Neural progenitor cell (in vitro differentiated cells): ENCODE measurements at places on chromosomes 6 and 20.
A peak's percentile ranks its signal among the peaks of the same experiment; 100 is the strongest.

- peak; percentile 78 for DNase-seq
These were observed at the start of gene FAXC for GRCh38 chr6:99349171-99350141. Gene FAXC (minus strand): TSS chr6:99349674. CDS start chr6:99349372, 302 bp downstream.

GRCh38 chr20:53336892-53337291 is 256.7 kb downstream of the ZNF217 start:
- no peak for DNase-seq

- no peak for DNase-seq
These were observed 963.3 kb downstream of the KIF16B start for GRCh38 chr20:15609921-15610320.

GRCh38 chr20:59829786-59830664 is 103.4 kb downstream of the SYCP2 start:
- no peak for DNase-seq

- DNase-seq = peak; percentile 82
These were observed 115.1 kb upstream of the ARID1B start for GRCh38 chr6:156662025-156662445.

GRCh38 chr20:63156221-63156671 is 59.7 kb downstream of the YTHDF1 start:
- DNase-seq = no peak

DNA sequence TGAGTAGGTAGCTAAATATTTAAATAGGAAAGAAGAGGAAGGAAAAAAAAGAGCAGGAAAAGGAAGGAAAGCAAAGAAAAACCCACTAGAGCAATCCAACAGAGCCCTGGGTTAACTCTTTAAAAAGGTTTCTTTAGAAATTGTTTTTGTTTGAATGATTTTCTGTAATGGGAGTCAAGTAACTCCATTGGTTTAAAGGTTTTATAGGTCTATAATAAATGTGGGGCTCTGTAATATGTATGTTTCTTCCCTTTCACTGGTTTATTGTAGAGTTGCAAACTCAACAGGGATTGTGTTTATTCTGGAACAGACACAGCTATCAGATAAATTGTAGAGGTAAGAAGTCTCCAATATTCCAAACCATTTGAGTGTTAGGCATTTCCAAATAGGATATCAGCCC is 10.9 kb downstream of the PLEKHG1 start:
- no peak for DNase-seq

DNA sequence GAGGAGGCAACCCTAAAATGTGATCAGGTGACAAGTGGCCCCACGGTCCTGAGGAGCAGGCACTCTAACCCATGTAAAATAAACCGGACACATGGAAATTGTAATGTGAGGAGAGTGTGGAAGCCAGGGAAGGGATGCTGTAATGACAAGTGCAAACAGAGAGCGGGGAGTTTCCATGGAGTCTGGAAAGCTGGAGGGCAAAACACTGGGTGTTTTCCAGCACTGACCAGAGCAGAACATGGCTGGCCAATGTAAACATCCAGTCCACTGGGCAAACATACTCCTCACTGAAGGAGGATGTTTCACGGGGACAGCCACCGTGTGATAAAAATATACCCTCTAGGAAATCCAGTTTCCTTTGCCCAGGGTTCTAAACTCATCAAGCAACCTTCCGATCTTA is 219.0 kb upstream of the JARID2 start:
- no peak for DNase-seq

GRCh38 chr6:26051665-26052310 is 35.4 kb upstream of the HFE start:
- no peak for DNase-seq

- no peak for DNase-seq
These were observed 40.9 kb downstream of the DSTN start for GRCh38 chr20:17610566-17611289.

GRCh38 chr6:119241111-119241465 is 108.5 kb downstream of the MAN1A1 start:
- no peak for DNase-seq

DNA sequence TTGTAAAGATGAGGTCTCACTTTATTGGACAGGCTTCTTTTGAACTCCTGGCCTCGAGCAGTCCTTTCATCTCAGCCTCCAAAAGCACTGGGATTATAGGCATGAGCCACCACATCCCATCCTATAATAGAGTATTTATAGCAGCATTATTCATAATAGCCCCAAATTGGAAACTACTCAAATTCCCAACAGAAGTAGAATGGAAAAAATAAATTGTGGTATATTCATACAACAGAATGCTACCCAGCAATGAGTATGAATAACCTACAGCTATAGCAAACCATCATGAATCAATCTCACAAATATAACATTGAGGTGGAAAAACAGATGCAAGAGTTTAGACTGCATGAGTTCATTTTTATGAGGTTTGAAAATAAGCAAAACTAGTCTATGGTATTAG is 84.8 kb upstream of the BTBD3 start:
- DNase-seq = no peak

- DNase-seq = no peak
These were observed 10.4 kb downstream of the KCNS1 start for GRCh38 chr20:45090481-45090880.

DNA sequence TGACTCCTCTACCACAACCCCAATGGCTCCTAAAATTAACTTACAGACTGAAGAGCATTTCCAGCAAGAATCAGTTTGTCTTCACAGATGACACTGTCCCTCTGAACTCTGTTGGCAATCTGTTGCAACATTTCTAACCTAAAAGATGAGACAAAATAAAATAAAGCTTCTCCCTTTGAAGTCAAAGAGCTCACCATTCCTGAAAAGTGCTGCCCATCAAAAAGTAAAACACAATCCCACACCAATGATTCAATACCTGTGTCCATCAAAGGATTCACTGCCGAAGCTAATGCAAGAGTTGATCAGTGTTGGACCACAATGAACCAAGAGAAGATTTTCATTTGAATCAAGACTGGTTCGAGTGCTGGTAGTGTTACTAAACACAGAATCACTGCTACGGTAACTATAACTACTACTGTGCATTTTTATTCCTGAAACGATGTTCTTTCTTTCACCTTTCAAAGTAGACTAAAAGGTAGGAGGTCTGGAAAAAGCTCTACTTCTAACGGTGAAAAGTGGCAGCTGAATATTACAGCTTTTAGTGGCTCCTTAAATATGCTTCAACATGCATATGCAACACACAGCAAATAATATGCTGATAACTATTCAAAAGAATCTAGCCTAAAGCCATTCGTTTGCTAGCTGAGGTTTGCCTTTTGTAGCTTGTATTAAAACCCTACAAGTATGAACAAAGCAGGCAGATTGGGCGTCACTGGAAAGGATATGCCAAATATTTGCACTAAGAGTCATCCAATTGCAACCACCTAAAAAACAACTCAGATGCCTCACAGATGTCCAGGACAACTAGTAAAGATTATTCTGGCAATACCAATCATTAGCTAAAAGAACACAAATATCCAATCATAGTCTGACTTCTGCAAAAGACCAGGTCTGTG is at the start of gene DST:
TSS of gene DST (minus strand) at position 524 of the 896 bp plus-strand sequence.
- DNase-seq = no peak

- DNase-seq = no peak
These were observed 340.1 kb downstream of the PHF3 start for GRCh38 chr6:63975699-63976098.

GRCh38 chr20:9711872-9712271 is 127.0 kb downstream of the PAK5 start:
- DNase-seq = no peak

DNA sequence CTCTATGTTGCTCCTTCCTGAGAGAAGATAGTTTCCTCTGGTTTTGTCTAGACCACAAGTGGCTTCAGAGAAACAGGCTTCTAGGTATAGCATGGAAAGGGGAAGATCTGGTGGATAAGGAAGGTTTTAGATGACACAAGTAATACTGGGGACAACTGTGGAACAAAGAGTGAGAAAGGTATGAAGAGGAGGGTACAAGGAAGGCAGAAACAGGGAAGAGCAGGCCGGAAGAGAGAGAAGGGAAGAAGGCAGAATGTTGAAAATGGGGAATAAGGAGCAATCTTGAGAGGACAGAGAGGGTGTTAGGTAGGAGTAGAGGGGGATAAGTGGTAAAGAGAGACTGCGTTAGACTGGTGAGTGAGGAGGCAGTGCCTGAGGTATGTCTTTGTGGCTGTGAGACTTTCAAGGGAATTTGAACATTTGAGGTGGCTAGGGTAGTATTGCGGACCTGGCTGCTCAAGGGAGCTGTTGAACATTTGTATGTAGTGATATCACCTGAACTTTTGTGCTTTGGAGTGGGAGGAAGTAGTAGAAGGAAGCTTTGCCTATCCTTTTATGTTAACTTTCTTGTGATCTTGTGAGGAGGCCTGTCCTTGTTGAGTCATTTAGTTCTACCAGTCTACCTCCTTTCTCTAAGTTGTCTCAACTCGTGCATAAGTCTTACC is 69.5 kb downstream of the FOXO3 start:
- DNase-seq = no peak

- peak; percentile 82 for DNase-seq
These were observed 23.0 kb upstream of the GTSF1L start for GRCh38 chr20:43749734-43750294.

DNA sequence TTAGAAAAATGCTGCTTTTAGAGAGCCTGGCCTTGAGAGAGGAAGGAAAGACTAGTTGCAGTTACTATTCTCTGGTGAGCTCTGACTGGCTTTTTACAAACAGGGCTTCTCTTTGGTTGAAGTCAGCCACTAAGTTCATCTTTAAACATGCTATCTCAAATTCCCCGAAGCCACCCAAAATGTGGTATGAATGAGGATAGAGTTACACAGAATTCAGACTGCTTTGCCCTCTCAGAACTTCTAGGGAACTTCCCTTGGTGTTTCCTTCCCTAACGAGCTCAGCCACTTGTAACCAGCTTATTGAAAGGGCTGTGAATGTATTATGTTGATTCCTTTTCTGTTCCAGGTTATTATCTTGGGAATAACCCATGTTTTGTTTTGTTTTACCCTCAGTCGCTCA is 73.5 kb downstream of the EFHC1 start:
- DNase-seq = no peak

DNA sequence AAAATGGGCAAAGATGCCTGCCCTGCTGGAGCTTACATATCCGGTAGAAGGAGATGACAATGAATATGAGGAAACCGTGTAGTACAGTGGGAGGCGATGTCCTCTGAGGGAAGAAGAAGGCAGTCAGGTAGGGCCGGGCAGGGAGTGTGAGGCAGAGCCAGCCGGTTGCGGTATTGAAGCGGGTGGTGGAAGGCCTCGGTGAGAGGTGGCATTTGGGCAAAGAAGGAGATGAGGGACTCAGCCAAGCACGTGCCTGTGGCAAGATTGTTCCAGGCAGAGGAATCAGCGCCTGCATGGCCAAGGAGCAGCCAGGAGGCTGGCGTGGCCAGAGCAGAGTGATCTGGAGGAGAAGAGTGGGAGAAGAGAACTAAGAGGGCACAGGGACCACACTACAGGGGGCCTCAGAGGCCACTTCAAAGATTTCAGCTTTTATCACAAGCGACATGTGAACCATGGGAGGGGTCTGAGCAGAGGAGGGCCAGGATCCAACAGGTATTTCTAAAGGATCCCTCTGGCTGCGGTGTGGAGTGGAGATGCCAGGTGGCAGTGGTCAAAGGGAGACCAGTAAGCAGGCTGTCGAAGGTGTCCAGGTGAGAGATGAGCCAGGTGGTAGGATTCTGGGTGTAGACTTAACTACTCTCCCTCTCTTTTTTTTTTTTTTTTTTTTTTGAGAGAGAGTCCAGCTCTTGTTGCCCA is 13.8 kb downstream of the MDFI start:
- DNase-seq = no peak

DNA sequence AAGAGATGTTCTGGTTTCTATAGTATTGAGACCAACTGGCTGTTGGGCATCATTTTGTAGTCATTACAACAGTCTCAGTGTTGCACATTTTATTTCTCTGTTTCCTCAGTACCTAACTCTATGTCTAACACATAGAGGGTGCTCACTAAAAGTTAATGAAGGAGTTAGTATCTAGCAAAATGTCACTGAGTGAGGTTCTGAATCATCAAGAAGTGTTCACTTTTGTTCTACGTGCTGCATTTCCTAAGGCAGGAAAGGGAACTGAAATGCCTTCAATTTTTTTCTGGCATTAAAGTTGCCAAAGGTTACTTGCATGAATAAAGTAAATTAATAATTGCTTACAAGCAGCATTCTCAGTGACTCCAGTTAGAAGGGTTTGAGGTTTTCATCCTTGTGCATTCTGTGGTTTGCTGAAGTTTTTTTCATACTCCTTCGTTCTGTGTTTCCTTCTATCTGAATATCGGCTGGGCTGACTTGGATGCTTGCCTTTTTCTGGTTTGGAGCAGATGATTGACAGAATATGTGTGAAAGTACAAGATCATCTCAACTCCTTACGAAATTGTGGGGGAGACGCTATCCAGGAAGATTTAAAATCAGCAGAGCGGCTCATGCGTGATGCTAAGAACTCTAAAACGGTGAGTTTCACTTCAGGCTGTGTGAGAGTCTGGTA is 114.5 kb upstream of the SCGN start:
- DNase-seq = no peak

DNA sequence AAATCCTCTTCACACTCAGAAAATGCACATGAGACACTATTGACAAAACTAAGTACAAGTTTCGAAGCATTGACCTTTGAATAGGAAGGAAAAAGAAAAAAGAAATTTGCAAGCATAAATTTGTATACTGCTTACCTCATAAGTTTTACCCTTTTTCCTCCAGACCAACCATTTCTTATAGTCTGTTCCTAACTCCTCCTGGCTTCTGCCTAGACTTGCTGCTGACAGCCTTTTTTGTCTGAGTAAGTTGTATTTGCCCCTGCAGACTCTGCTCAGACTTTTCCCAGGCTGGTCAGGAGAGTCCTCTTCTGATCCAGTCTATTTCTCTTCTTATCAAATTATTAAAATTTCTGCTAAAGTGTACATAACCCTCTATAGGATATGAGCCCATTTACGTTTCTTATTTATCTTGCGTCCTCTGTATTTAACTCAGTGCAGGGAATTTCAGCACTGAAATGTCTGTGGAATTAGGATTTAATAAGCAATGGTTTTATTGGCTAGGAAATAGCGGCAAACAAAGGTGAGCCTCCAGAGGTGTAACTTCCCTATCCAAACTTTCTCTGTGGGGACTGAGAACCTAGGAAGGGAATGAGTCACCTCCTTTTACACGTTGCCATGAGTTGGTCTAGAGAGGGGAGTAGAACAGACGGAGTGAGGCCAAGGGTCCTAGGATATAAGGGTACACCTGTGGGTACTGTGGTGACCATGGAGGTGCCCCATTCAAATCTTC is 207.1 kb upstream of the MARCKS start:
- no peak for DNase-seq

DNA sequence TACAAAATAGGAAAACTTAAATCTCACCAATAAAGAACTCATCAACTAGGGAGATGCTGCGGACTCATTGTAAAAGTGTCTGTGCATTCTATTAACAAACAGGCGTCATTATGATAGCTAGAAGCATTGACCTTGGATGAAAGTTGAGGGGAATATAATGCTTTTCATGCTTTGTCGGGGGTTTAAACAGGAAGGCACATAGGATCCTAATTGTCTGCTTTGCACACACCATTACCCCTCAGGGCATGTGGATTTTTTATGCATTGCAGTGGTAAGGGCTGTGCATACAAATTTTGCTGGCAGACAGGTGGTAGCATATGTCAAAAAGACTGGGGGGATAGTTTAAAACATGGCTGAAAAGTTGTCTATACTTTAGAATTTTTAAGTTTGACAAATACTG is 447.9 kb upstream of the PLCB4 start:
- no peak for DNase-seq
